ENCODE measurements at places on chromosomes 1 and 21. TPM values are rescaled to one million over a fixed set of nuclear protein-coding genes. Genes with fewer than 3 reads are reported as not detected.
A peak's percentile ranks its signal among the peaks of the same experiment; 100 is the strongest.

DNA sequence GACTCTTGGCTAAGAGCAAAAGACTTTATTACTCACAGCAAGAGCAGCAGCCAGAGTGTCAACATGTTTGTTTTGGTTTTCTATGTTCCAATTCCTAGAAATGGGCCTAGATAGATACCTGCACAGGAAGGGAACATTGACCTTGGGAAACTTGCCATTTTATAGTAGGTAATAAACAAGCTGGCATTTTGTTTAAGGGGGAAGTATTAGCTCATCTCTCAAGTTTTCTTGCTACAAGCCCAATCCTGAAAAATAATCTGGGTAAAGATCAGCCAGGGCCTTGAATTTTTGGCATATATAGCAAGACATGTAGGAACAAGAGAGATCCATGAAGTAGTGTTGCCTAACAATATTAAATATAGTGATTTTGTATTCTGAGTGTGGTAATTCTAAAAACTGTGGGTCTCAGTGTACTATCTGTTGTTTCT is 51.4 kb upstream of the RGL1 start:
- no peak for DNase-seq

DNA sequence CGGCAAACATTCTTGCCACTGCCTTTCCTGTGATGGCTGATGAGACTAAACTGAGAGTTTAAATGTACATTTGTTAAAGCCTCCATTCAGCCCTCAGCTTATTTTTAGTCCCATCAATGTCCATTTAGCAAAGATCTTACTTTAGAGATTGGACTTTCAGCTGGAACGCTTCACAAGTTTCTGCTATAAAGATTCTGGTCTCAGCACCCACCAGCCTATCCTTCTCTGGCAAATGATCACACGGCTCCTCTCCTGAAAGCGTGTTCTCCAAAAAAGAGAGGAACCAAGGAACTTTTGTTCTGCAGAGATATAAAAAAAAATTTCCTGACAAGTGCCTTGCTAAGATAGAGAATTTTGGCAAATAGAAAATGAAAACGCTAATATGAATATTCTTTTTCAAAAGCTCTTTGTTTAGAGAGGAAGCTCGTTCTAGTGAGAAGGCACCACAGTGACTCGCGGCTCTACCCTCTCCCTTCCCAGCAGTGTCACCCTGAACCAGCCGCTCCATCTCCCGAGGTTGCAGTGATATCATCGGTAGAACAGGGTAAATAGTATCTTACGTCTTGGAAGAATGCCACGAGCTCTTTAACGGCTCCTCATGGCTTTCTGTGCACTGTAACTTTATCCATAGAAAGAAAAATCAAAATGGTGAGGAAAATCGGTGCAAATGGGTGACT is 200.2 kb downstream of the APP start:
- DNase-seq: no peak

DNA sequence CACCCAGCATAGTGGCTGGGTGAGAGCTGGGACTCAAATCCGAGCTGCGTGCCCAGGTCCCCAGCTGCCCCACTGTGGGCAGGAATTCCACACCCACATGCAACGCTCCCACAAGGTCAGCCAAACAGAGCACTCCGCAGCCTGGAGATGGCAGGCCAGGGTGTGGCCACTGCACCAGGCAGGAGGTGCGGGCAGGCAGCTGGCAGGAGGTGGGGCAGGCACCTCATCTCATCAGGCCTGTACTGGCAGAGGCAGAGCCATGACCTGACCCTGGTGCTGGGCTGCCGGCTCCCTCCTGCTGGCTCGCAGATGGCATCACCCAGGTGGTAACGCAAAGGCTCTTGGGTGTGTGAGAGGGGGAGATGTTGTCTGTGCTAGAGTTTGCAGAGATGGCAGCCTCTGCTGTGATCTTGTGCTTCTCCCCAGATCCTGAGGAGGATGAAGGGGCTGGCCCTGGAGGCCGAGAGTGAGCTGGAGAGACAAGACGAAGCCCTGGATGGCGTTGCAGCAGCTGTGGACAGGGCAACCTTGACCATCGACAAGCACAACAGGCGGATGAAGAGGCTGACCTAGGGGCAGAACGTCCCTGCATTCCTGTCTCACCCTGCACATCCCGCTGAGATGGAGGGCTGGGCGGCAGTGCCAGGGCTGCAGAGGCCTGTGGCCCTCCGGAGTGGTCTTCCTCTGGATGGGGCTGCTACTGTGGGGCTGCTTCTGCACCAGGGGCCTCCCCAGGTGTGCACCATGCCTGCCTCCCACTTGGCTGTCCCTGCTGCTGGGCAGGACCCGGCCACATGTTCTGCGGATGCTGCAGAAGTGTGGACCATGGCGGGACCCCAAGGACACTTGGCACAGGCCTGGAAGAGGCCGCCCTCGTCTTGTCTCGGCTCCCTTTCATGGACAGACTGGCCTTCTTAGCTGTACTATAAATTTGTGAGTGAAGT is 35.1 kb upstream of the PRSS38 start:
- DNase-seq: no peak

DNA sequence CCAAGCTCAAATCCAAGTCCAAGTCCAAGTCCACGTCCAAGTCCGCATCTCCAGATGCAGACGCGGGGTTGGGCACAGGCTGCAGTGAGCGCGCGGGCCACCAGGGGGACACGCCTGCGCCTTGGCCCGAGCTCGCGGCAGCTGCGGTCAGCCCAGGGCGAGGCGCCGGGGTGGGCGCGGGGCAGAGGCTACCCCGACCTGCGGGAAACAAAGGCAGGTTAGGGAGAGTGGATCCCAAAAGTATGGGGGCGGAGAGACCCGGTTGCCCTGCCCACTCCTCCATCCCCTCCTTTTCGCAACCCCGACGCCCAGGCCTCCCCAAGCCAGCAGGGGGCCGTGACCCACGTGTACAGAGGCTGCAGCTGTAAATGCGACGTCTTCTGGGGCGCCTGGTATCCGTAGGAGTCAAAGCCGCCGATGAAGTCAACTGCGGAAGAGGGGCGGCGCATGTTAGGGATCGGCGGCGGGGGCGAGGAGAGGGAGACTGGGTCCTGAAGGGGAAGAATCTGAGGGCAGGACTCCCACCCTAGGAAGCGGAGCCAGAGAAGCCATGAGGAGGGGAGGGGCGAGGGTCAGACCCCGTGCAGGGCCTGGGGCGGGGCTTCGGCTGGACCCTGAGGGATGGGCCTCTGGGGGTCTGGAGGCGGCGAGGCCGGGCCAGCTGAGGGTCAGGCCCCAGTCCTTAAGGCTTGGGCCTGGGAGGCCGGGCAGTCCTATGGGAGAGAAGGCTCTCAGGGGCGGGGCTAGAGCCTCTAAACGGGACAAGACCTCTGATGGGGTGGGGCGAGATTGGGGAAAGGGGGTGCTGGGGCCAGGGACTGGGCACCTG is 58.0 kb downstream of the NKAIN1 start:
- DNase-seq: peak; percentile 90

- DNase-seq: no peak
These were observed 3.5 kb downstream of the FUBP1 start for GRCh38 chr1:77975386-77975785.

DNA sequence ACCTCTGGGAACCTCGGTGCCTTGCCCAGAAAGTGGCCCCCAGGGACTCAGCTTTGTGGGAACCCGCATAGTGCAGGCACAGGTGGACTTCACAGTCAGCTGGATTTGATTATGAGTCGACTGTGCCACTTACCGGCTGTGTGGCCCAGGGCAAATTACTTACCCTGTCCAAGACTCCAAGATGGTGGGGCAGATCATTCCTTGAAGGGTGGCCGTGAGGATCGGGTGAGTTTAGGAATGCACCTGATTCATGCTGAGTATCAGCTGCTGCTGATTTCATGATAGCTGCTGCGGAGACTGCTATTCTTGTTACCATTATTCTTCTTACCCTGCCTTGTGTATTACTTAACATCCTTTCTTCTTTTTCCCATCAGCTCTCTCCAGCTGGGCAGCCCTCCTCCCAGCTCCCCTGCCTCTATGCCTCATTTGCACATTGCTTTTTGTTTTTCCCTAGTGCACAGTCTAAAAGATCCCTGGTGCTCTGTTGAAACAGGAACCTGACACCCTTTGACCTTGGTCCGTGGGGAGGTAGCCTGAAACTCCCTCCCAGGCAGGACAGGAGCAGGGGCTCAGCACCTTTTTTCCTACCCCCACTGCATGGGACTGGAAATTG is 40.5 kb upstream of the FHAD1 start:
- DNase-seq: no peak

GRCh38 chr1:154607609-154608396 is at the start of gene ADAR:
Gene ADAR (minus strand): TSS chr1:154608186. CDS start chr1:154608006, 180 bp downstream.
- DNase-seq: peak; percentile 91

The S100A7A gene
- not detected for total RNA-seq

DNA sequence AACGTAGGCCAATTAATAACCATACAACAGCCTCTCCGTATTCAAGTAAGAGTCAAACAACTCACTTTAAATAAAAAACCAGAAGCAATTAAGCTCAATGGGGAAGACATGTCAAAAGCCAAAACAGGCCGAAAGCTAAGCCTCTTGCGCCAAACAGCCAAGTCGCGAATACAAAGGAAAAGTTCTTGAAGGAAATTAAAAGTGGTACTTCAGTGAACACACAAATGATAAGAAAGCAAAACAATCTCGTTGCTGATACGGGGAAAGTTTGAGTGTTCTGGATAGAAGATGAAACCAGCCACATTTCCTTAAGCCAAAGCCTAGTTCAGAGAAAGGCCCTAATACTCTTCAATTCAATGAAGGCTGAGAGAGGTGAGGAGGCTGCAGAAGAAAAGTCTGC is 53.4 kb downstream of the SIPA1L2 start:
- DNase-seq: no peak

DNA sequence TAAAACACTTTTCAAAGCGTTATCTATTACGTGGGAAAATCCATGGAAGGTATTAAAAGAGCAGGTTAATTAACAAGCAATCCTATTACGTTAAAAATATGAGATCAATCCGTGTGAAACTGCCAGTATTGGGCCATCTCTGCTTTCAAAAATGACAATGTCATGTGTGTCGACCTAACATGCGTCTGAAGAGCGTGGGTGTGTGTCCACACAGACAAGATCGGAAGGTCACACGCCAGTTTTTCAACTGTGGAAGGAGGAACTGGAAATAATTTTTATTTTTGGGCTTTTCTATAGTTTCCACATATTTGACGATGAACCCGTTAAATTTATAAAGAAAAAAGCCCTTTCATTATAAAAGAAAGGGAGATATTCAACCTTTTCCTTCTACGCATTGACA is 17.6 kb upstream of the ALDH4A1 start:
- no peak for DNase-seq

The VHLL gene
- not detected for total RNA-seq

The FTCD gene
- 0.37 TPM for total RNA-seq

- DNase-seq: no peak
These were observed 104.2 kb downstream of the IGSF21 start for GRCh38 chr1:18211764-18212163.

DNA sequence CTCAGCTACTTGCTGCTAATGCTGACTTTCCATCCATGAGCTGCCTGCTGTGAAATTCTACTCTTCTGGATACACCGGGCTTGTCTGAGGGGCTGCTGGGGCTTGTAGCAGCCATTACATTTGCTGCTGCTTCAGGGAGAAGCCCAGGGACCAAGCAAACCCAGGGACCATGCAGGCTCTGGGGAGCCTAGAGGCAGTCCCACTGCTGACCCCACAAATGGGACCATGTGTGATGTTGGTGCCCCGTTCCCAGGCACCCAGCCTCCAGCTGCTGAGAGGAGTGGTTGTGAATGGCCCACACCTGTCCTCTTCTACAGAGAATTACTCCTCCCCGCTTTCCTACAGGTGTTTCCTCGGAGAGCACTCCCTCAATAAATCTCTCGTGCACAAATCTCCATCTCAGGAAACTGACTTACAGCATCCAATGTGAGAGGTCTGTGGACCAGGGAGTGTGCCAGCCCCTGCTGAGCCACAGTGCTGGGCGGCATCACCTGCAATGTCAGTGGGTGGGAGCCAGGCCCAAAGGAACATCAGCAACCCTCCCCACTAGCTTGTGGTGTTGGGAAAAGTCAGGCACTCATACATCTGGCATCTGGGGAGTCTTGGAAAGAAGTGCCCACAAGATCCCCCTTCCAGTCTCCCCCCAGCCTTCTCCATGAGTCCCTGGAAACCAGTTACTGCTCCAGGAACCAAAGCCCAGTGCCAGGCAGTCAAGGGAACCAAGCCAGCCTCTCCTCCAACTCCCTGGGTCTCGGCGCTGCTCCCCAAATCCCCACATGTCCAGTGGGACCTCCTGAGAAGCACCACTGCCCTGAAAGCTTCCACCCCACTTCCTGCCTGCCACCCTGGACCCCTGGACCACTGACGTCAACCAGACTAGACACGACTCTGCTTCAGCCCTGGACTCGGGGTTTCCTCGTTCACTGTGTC is 65.1 kb downstream of the TCP10L start:
- no peak for DNase-seq

- no peak for DNase-seq
These were observed 22.8 kb upstream of the DEGS1 start for GRCh38 chr1:224160171-224160682.

DNA sequence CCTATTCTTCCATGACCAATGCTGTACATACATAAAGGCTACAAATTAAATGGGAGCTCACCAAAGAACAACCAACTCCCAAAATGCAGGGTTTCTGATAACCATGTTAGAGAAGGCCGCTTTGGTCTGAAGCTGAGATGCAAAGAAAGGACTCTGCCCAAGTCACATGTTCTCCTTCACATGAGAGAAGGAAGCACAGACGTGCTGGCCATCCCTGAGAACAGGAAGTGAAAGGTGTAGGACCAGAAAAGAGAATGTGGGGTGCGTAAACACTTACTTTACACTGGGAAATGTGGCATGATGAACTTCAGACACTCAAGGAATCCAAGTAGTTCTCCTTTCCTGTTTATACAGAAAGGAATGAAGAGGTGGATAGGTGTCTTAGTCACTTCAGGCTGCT is 31.7 kb upstream of the TADA1 start:
- no peak for DNase-seq

DNA sequence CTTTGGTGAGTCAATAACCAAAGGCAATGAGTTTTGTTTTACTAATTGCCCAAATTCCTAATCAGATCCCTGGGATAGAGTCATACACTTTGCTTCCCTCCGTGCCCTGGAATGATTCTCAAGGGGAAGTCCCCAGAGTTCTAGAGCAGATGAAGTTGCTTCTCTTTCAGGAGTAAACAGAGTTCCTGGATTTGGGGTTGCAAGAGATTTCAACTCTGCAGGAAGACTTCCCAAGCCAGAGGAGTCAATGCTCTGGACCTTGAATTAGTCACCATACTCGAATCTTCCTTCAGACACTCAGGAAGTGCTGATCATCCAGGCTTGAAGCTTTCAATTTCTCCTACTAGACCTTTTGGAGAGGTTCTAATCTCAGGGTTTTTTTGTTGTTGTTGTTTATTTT is 39.6 kb downstream of the FCER1A start:
- no peak for DNase-seq

The SPATA17 gene
- 0.39 TPM for total RNA-seq

DNA sequence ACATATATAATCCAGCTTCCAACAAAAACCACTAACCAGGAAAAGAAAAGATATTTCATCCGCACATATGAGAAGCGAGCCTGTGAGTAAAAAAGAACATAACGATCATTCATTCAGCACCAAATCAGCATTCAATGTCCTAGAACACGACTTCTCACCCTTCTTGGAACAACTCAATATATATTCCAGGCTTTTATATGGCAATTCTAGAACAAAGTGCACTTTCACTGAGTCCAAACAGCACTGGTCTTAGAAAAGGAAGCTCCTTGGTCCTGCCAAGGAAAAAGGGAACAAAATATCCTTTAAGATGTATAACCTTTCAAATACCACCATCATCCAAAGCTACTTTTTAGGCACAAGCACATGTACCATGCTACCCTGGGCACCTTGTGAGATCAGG is 44.5 kb downstream of the RPL5 start:
- no peak for DNase-seq

All from pancreas (tissue), 10 donors.